Activated T-helper 17 cell treated with anti-CD3 and anti-CD28 coated beads, Interleukin-2, amount 50 U/mL, for 72 hours (primary cell): ENCODE measurements at places on chromosomes 5 and 9.

DNA sequence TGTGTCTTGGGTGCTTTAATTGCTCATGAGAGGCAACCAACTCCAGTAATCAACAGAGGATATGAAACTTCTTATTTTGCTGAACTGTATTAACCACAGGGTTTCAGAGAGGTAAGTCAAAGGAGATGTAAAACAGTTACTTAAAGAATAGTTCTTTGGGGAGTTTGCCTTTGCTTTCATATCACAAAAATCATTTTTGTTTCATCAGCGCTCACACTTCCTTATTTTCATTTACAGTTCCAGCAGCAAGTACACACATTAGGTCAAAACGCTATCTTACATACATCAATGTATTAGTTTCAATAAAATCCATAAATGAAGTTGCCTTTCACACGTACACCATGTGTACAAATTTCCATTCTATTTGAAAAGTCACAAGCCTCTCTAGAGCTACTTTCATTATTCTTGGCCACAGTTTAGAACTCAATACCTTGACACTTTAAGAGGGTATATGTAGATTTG lies 50.1 kb downstream of the ST8SIA4 start:
- ATAC-seq, result peak; percentile 92

DNA sequence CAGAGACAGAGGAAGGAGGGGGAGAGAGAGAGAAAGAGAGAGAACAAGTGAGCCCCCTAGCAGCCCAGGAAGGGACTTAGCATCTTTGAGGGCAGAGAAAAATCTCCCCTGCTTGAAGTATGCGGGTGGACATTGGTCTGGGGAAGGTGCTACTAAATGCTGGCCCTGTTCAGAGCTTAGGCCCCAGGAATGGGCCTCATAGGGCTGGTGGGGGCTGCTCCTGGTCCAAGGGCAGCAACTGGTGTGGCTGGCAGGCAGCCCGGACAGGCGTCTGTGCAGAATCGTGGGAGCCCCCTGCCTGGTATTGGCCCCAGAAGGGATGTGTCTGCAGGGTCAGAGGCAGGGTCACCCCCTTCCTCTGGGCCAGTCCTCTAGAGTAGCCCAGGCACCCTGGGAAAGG lies 47.8 kb upstream of the SUSD3 start:
- ATAC-seq, result no peak

DNA sequence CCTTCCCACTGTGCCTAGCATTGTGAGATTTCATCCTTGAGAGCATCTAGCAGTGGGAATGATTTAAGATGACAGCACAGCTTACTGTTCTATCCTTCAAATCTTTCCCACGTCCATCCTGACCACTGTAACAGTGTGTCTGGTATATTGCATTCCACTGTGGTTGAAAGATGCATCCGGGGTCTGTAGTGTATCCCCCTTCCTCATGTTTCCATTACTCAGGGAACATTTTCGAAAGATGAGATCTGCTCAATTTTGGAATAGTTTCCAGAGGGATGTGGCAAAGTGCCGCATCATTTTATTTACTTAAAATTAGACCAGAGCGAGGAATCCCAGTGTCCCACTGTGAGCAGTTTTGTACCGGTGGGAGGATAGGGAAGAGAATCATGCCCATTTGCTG lies 407.1 kb upstream of the PAPPA start:
- no peak for ATAC-seq

DNA sequence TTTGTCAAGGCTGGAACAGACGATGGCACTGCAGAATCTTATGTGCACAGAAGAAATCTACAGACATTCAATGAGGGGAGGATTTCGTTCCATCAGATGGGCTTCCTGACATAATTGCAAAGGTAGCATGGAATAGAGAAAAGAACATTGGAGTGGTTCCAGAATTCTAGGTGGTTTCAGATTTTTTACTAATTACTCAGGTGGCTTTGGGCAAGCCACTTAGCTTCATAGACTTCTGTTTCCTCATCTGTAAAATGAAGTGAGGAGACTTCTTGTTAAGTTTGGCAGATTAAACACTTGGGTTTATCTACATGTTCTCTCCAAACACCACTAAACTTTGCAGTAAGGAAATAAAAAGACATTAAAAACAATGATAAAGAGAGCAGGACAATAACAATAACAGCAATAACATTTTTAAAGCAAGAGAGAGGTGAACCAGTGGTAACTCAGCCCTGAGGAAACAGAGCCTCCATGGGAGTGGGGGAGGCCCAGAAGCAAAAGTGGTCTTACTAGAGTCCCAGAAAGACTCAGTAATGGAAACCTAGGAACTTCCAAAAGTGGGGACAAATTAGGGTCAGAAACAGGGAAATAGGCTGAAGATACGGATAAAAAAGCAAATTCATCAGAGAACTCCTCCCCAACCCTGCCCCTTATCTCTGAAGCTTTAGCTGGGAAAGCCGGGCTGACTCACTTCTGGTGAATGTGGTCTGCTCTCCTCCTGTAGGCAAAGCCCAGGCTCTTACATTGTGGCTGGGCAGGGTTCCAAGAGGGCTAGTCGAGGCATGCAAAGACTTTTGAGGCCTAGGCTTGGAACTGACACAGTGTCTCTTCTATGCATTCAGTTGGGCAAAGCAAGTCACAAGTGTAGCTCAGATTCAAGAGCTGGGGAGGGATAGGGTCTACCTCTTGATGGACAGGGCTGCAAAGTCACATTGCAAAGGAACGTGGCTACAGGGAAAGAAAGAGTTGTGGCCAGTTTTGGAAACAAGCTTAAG lies 11.8 kb upstream of the ACTBL2 start:
- peak; percentile 89 for ATAC-seq

DNA sequence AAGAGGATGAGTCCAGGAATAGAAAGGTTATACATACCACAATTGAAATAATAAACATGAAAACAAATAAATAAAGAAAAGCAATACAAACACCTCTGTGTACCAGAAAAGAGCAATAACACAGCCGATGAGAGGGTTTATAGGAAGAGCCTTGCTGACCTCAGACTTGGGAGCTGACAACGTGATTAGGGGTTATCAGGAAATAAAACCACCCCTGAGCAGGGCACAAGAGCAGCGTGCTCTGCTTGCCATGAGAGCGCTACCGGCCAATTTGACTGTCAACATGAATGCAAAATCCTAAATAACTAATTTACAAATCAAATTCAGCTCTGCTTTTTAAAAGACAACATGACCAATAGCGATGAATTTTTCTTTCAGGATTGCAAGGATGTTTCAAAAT lies 2.6 kb upstream of the FREM1 start:
- no peak for ATAC-seq

GRCh38 chr9:27572566-27572917 lies 739 bp downstream of the C9orf72 start:
- peak; percentile 80 for ATAC-seq

- ATAC-seq, result no peak
These were observed 61.2 kb upstream of the TAF11L2 start for GRCh38 chr5:17436761-17437221.

DNA sequence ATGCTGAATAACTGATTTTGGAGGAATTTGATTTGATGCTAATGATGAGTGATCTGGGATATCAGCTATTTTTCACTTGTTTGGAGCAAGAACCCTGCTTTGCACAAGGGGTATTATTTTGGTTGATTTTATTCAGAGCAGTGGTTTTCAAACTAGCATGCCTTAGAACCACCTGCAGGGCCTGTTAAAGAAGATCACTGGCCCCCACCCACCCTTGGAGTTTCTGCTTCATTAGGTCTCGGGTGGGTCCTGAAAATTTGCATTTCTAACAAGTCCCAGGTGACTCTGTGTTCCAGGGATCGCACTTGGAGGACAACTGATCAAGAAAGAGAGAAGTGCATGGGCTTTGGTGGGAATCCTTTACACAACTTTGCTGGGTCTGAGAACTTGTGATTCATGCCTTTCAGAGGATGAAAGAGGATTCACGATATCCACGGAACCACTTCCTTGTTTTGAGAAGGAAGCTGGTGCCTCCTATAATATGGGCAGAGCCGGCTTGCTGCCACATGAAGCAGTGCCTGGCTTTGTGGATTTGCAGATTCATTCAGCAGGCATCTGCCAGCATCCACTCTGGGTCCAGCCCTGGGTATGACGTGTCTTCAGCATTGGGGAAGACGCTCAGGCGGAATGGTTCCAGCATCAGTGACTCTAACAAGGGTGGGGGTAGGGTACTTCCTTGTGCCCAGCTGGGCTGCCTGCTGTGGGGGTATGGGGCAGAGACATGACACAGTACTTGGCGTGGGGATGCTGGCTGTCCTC lies 106.6 kb upstream of the PITX1 start:
- no peak for ATAC-seq

DNA sequence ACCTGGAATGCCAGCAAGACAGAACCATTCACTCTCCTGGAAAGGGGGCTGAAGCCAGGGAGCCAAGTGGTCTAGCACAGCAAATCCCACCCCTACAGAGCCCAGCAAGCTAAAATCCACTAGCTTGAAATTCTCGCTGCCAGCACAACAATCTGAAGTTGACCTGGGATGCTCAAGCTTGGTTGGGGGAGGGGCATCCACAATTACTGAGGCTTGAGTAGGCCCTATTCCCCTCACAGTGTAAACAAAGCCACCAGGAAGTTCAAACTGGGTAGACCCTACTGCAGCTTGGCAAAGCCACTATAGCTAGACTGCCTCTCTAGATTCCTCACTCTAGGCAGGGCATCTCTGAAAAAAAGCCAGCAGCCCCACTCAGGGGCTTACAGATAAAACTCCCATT lies 17.3 kb downstream of the RIGI start:
- ATAC-seq, result no peak

DNA sequence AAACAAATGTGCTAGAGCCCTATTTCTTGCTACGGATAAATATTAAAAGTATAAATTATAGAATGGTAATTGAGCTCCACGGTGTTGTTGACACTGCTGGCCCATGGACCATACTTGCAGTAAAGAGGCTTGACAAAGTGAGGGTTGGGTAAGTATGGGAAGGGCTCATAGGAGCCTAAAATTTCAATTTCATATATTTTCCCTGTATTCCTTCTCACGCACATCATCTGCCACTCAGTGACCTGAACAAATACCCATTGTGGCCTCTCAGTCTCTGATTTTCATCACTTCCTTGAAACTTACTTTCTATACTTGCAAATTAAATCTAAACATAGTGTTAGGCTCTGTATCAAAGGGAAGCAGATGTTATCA lies 116.5 kb downstream of the PIK3R1 start:
- no peak for ATAC-seq
